Naive thymus-derived CD8-positive, alpha-beta T cell (primary cell): ENCODE measurements at places on chromosomes 7 and 10.

DNA sequence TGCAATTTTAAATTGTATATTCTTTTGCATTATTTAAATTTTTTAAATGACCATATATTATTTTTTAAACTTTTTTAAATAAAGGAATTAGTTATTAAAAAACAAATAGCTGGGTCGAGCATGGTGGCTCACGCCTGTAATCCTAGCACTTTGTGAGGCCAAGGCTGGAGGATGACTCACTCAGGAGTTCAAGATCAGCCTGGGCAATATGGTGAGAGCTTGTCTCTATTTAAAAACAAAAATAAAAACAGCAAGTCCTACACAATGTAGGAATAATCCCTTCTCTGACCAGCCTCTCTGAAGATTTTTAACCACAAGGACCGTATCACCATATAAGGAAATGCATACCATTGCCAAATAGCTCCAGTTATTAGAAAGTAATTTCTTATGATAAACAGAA lies 19.6 kb downstream of the NOC3L start:
- H3K27me3 ChIP-seq = no peaks in the 10 kb centered on the region
- no peak overlapping the region for H3K27ac ChIP-seq
- H3K36me3 ChIP-seq = peaks cover 81% of the 10 kb centered on the region
- DNase-seq = no peak
- H3K4me1 ChIP-seq = peaks cover 2% of the 10 kb centered on the region

DNA sequence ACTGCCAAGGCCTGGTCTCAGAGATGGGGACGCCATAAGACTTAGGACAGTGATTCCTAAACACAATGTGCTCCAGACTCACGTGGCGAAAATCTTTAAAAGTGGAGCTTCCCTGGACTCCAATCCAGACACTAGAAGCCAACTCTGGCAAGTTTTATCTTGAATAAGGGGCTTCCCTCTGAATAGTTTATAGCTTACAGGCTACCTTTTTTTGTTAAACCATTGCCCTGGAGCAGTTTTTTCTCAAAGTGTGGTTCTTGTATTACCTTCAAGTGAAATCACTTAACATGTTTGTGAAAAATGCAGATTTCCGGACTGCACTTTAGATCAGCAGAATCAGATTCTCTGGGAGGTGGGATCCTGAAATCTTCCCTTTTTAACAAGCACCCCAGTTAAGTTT lies 171.7 kb upstream of the PHF14 start:
- H3K4me1 ChIP-seq = no peaks in the 10 kb centered on the region
- no peak overlapping the region for H3K4me3 ChIP-seq
- no peaks in the 10 kb centered on the region for H3K36me3 ChIP-seq
- H3K27ac ChIP-seq = no peak overlapping the region

GRCh38 chr10:49632406-49633317 lies 18.8 kb downstream of the CHAT start:
- H3K27ac ChIP-seq = no peak overlapping the region
- peaks cover 1% of the 10 kb centered on the region for H3K27me3 ChIP-seq
- DNase-seq = no peak

DNA sequence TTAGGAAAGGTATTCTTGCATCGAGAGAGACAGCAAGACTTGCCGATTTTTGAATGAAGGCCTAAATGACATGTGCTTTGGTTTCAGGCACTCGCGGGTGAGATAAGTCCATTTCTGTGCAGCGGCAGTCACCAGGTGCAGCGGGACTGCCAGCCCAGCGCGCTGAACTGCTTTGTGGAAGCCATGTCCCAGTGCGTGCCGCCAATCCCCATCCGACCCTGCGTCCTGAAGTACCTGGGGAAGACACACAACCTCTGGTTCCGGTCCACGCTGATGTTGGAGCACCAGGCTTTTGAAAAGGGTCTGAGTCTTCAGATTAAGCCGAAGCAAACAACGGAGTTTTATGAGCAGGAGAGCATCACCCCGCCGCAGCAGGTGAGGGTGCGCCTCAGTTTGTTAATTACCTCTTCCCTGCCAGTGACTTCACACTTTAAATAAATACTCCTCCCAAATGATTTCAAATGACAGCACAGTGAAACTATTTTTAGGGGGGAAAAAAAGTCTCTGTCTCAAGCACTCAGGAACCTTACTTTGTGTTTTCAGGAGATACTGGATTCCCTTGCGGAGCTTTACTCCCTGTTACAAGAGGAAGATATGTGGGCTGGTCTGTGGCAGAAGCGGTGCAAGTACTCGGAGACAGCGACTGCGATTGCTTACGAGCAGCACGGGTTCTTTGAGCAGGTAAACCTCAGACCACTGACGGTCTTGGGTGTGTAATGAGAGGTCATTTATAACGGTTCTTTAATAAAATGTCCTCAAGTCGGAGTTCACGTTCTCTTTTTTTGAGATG lies 98.3 kb downstream of the TRRAP start:
- no peak overlapping the region for H3K4me3 ChIP-seq
- no peaks in the 10 kb centered on the region for H3K27me3 ChIP-seq
- H3K4me1 ChIP-seq = no peaks in the 10 kb centered on the region
- DNase-seq = no peak
- H3K36me3 ChIP-seq = peaks cover 99% of the 10 kb centered on the region

DNA sequence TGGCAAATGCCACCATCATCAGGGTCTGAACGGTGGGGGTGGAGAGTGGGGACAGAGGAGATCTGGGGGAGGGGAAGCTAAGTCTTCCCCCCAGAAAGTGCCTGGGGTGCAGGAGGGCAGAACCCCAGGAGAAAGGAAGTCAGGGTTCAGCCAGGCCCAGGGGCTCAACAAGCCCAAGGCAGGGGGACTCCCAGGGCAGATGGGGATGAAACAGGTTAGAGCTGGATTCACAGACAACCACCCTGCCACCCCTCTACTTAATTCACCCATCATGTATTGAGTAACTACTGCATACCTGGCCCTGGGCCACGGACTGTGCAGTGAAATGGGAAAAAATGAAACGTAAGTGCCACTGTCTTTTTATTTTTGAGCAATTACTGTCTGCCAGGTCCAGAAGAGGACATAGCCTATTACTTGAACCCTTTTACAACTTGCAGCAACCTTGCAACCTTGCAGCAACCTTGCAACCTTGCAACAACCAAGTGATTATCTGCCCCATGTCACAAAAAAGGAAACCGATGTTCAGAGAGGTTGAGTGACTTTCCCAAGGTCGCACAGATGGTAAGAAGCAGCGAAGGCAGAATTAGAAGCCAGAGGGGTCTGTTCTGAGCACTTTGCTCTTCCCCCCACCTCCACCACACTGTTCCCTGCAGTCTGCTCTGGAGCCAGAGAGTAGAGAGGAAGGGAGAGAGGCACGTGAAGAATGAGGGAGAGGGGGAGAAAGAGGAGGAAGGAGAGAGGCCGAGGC lies 4.8 kb downstream of the ELN start:
- no peaks in the 10 kb centered on the region for H3K36me3 ChIP-seq
- H3K27me3 ChIP-seq = peaks cover 42% of the 10 kb centered on the region
- DNase-seq = no peak
- H3K4me1 ChIP-seq = peaks cover 9% of the 10 kb centered on the region
- H3K4me3 ChIP-seq = no peak overlapping the region
- no peak overlapping the region for H3K27ac ChIP-seq

GRCh38 chr10:60311821-60312220 lies 77.9 kb downstream of the ANK3 start:
- no peak overlapping the region for H3K27ac ChIP-seq
- H3K27me3 ChIP-seq = no peaks in the 10 kb centered on the region
- DNase-seq = no peak
- H3K4me3 ChIP-seq = no peak overlapping the region
- no peaks in the 10 kb centered on the region for H3K4me1 ChIP-seq
- H3K36me3 ChIP-seq = no peaks in the 10 kb centered on the region

DNA sequence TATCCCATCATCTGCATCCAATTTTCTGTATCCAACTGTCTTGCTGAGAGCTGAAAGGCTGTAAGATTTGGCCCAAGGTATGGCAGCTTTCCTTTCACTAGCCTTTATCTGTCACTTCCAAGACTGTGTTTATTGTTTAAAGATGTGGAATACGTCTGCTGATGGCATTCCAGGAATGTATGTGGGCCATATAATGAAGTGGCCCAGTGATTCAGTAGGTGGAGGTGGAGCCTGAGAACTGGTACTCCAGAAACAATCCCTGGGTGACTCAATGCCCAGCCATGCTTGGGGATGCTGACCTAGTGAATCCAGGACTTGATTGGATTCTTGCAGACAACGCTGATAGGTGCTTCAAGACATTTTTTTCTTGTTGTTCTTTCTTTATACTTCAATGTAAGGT lies 13.5 kb downstream of the NEUROD6 start:
- H3K27me3 ChIP-seq = peaks cover 3% of the 10 kb centered on the region
- no peak overlapping the region for H3K27ac ChIP-seq
- no peak overlapping the region for H3K4me3 ChIP-seq
- no peaks in the 10 kb centered on the region for H3K4me1 ChIP-seq
- no peaks in the 10 kb centered on the region for H3K36me3 ChIP-seq

GRCh38 chr10:69721690-69722310 lies 79.9 kb upstream of the COL13A1 start:
- H3K36me3 ChIP-seq = no peaks in the 10 kb centered on the region
- H3K4me1 ChIP-seq = no peaks in the 10 kb centered on the region
- H3K27ac ChIP-seq = no peak overlapping the region
- no peak overlapping the region for H3K4me3 ChIP-seq
- DNase-seq = no peak
- peaks cover 6% of the 10 kb centered on the region for H3K27me3 ChIP-seq

- DNase-seq = no peak
- H3K27me3 ChIP-seq = peaks cover 58% of the 10 kb centered on the region
- no peak overlapping the region for H3K27ac ChIP-seq
- no peak overlapping the region for H3K4me3 ChIP-seq
- H3K36me3 ChIP-seq = peaks cover 12% of the 10 kb centered on the region
- peaks cover 28% of the 10 kb centered on the region for H3K4me1 ChIP-seq
Observed at GRCh38 chr7:96989241-96989858, 16.0 kb upstream of the DLX6 start.

GRCh38 chr7:7830122-7830878 lies 111.9 kb upstream of the RPA3 start:
- no peaks in the 10 kb centered on the region for H3K27me3 ChIP-seq
- H3K36me3 ChIP-seq = peaks cover 19% of the 10 kb centered on the region
- H3K27ac ChIP-seq = no peak overlapping the region
- no peak for DNase-seq
- H3K4me1 ChIP-seq = peaks cover 6% of the 10 kb centered on the region

- no peaks in the 10 kb centered on the region for H3K36me3 ChIP-seq
- no peaks in the 10 kb centered on the region for H3K27me3 ChIP-seq
- H3K4me1 ChIP-seq = no peaks in the 10 kb centered on the region
Observed at GRCh38 chr7:53035499-53036412, at the start of gene POM121L12. Gene POM121L12, plus strand, starts transcription at chr7:53035633. Its CDS starts 39 bp downstream, at chr7:53035672.

GRCh38 chr7:73918926-73919693 lies 58.2 kb downstream of the TMEM270 start:
- H3K4me1 ChIP-seq = no peaks in the 10 kb centered on the region
- DNase-seq = no peak
- no peak overlapping the region for H3K4me3 ChIP-seq
- no peaks in the 10 kb centered on the region for H3K36me3 ChIP-seq

GRCh38 chr10:3570855-3571266 lies 214.1 kb downstream of the KLF6 start:
- no peaks in the 10 kb centered on the region for H3K27me3 ChIP-seq
- H3K4me3 ChIP-seq = no peak overlapping the region
- H3K36me3 ChIP-seq = no peaks in the 10 kb centered on the region
- no peak for DNase-seq

DNA sequence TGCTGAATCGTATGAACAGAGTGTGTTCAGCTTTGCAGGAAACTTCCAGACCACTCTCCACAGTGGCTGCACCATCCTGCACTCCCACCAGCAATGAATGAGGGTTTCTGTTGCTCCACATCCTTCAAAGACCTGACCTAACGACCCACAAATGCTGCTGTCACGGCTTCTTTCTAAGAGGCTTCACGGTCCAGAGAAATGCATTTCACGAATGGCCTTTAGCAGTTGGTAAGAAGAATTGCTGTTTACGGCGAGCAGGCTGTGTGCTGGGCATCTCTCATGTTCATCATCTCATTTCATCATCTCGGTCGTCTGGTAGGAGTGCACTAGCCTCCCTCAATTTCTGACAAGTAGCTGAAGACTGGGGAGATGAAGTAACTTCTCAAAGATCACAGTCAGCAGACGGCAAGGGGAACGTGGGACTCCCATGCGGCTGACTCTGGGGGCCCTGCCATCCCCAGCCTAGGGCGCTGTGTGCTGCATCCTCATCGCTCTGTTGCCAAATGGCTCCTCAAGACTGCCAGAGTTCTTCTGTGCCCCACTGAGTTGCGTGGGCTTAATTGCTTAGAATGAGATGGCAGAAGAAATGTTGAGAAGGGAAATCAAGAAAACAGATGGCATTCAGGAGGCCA lies 72.9 kb downstream of the ADARB2 start:
- H3K27ac ChIP-seq = no peak overlapping the region
- peaks cover 2% of the 10 kb centered on the region for H3K27me3 ChIP-seq
- H3K4me3 ChIP-seq = no peak overlapping the region
- DNase-seq = no peak

GRCh38 chr7:1646391-1646790 lies 23.7 kb upstream of the ELFN1 start:
- DNase-seq = no peak
- H3K27me3 ChIP-seq = peaks cover 3% of the 10 kb centered on the region
- H3K4me1 ChIP-seq = peaks cover 1% of the 10 kb centered on the region
- no peak overlapping the region for H3K4me3 ChIP-seq
- H3K27ac ChIP-seq = no peak overlapping the region
- no peaks in the 10 kb centered on the region for H3K36me3 ChIP-seq

DNA sequence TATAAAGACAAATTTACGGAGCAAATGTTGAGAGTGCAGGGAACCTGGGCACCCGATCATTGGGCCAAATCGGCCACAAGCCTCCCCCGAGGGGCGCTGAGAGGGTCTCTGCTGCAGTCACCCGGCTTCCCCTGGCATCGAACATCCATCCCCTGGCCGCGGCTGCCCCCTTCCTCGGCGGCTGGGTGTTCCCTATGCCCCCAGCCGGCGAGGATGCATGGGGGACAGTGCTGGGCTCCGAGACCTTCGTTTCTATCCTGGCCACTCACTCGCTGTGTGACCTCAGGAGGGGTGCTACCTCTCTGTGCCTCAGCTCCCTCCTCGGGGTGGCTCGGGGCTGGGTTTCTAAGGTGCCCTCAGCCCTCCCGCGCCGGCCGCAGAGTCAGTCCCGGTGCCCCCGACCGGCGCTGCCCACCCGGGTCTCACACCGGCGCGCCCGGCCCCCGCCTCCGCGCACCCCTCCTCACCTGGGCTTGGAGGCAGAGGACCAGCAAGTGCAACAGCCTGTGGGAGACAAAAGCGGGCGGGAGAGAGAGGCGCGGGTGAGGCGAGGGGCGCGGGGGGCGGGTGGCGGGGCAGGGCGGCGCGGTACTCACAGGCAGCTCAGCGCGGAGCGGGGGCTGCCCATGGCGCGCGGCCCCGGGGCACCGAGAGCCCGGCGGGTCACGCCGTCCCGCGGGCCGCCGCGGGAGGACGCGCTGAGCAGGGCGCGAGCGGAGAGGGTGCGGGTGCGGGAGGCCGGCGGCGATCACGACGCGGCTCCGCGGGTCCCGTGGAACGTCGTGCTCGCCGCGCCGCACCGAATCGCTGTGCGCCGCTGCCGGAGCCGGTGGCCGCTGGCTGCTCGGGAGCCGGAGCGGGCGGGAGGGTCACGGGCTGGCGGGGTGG lies at the start of gene FGF8:
Gene FGF8, minus strand, starts transcription at position 842 of the 888 bp plus-strand sequence. Its CDS starts 214 bp downstream, at position 628.
- peaks cover 55% of the 10 kb centered on the region for H3K27me3 ChIP-seq
- peak within 1 kb of the TSS; percentile 90 for H3K4me3 ChIP-seq
- H3K36me3 ChIP-seq = no peaks in the 10 kb centered on the region
